Lower lobe of right lung (tissue), 2 donors: ENCODE measurements at places on chromosomes 2 and 18. TPM values are rescaled to one million over a fixed set of nuclear protein-coding genes. Genes with fewer than 3 reads are reported as not detected.

The UBXN4 gene
- 88.1 TPM for total RNA-seq

GRCh38 chr2:238655974-238656722 lies 191.7 kb upstream of the TWIST2 start:
- no peaks in the 10 kb centered on the region for H3K36me3 ChIP-seq
- H3K4me3 ChIP-seq = no peak overlapping the region
- DNase-seq = no peak
- no peaks in the 10 kb centered on the region for H3K27me3 ChIP-seq
- H3K27ac ChIP-seq = no peak overlapping the region

DNA sequence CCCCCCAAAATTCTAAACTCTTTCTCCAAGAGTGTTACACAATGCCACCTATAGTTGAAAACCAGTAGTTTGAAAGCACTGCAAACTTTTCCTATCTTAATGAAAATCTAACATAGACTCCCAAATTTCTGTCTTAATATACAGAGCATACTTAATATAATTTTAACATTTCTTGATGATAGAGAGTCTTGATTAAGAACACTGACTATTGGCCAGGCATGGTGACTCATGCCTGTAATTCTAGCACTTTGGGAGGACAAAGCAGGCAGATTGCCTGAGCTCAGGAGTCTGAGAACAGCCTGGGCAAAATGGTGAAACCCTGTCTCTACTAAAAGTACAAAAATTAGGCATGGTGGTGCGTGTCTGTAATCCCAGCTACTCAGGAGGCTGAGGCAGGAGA lies 34.2 kb downstream of the ASXL2 start:
- DNase-seq = no peak
- peaks cover 39% of the 10 kb centered on the region for H3K36me3 ChIP-seq
- no peaks in the 10 kb centered on the region for H3K4me1 ChIP-seq
- no peaks in the 10 kb centered on the region for H3K27me3 ChIP-seq
- H3K4me3 ChIP-seq = no peak overlapping the region

GRCh38 chr2:8543060-8543382 lies 138.8 kb upstream of the ID2 start:
- H3K27me3 ChIP-seq = no peaks in the 10 kb centered on the region
- no peaks in the 10 kb centered on the region for H3K36me3 ChIP-seq
- peak overlapping the region; percentile 81 for H3K27ac ChIP-seq
